GM23338 (cell line): ENCODE measurements at places on chromosomes 6 and 20. TPM values are rescaled to one million over a fixed set of nuclear protein-coding genes. Genes with fewer than 3 reads are reported as not detected.

DNA sequence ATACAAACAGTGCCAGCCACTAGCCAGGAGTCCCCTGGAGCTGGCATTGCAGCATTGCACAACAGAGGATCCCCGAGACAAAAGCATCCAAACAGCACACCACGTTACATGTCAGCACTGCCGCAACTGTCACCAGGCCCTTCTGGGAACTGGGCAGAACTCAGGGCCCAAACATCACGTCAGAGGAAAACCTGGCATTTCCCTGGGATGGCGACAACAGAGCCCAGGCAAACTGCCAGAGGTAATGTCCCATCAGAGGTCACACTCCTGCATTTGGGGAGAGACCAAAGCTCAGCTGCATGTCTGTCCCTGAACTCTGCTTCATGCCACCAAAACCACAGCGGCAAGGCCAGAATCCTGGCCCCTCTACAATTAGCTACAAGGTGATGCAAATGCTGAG is 36.3 kb downstream of the PPP1R3G start:
- no peak for DNase-seq

DNA sequence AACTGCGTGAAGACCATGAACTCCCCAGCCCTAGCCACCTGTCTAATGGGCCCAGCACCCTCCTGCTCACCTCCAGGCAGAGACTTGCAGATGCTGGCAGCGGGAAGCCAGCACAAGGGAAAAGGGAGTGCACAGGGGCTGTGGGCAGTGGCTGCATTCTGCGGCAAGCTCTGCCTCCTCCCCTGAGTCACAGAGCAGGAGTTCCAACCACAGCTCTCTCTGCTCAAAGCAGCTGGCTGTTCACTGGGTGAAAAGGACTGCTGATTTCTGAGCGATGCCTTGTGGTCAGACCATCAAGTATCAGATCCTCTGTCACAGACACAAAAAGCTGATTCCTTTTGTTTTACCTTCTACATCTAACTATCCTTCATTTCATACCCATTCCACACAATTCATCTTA is 10.5 kb downstream of the NKX2-2 start:
- DNase-seq, result no peak

- DNase-seq, result no peak
Observed at GRCh38 chr20:38452880-38453624, 17.9 kb upstream of the SNHG17 start.

DNA sequence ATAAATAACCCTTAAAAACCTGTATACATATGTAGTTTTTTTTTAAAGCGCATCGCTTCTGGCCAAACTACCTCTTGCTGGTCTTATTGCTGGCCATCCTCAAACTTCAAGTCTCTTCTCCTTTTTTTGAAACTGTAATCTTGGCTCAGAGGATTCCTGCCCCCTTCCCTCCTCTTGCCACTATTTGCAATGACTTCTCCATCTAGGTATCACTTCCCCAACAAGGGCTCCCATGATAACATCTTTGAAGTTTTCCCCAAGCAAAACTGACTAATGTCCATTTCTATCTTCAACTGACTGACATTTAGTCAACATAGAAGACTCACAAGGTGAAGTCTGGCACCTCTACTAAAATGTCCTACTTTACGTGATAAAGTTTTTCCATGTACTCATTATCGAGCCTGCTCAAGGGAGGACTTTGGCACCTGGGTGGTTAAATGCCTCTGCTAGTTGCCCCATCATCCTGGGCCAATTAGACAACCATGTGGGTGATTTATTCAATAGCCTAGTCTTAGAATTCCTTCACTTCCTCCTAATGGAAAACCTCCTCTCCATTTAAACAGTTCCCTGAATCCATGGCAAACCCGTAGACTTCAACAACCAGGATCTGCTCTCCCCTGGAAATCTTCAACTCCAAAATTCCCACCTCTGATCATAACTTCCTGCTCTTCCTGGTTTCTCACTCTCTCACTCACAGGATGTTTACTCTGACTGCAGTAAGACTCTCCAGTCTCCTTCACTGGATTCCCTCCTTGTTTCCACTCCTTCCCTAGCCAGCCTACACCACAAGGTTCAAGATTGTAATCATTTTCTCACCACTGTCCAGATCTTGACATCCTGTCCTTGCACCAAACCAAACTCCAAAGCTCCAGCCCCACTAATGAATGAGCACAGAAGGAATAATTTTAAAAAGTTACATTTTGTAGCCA is 9.4 kb upstream of the PLAGL1 start:
- DNase-seq, result no peak

GRCh38 chr6:142879527-142879926 is 65.4 kb downstream of the HIVEP2 start:
- DNase-seq, result no peak

DNA sequence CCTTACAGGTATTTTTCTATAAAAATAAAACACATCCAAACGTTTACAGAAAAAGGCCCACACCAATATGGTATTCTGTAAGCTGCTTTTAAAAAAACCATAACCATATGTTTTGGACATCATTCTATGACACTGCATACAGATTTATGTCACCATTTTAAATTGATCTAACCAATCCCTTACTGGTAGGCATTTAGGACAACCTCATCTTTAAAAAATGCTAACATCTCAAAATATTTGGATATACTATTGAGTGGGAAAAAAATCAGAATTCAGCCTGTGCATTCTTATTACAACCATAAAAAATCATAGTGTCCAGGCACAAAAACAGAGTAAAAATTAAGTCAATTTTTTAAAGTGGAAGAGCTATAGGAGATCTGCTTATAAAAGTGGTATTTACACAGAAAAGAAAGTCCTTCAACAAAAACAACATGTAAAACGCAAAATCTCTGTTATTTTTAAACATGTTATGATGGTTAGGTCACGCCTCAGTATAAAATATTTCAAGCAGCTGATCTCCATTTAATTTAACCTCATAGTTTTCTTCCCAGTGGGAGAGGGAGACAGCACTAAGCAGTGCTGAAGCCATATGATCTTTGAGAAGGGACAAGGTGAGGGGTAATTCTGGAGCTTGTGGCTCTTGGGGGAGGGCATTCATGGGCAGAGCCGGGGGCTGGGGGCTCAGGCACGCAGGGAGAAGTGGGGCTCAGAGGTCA is 21.2 kb downstream of the TRAM2 start:
- DNase-seq, result no peak

DNA sequence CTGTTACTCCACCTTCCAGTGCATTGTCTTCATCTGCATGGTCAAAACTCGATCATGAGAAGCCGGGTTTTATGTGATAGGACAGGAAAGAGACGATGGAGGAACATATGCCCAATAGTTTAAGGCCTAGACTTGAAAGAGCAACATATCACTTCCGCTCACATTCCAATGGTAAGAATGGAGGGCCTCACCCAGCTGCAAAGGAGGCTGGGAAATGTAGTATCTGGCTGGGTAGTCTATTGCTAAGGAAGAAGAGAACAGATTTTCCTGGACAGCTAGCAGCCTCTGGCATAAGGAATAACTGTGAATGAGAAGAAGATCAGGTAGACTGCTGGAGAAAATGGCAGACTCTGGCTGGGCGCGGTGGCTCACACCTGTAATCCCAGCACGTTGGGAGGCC is 19.2 kb downstream of the FITM2 start:
- peak; percentile 22 for DNase-seq

CDH26 gene
- total RNA-seq, result 2.0 and 2.8 TPM in 2 replicates

C20orf202 gene
- total RNA-seq, result not detected in 2 replicates

GRCh38 chr6:10297832-10298231 is 117.0 kb downstream of the TFAP2A start:
- DNase-seq, result no peak

PHACTR3 gene
- 0.45 and 0.93 TPM in 2 replicates for total RNA-seq

SMAP1 gene
- total RNA-seq, result 31.1 and 31.7 TPM in 2 replicates

GRCh38 chr6:117549611-117550010 is 52.7 kb downstream of the GOPC start:
- no peak for DNase-seq

SYCP2 gene
- 2.1 TPM in 2 replicates for total RNA-seq
